ENCODE measurements at places on chromosomes 13 and 19.

GRCh38 chr13:66312312-66313087, 917.6 kb downstream of the PCDH9 start:
- peak overlapping the region; percentile 90 for H3K27ac ChIP-seq
- H3K4me3 ChIP-seq = peak overlapping the region; percentile 31
- peak; percentile 61 for DNase-seq
- no peaks in the 10 kb centered on the region for H3K36me3 ChIP-seq

DNA sequence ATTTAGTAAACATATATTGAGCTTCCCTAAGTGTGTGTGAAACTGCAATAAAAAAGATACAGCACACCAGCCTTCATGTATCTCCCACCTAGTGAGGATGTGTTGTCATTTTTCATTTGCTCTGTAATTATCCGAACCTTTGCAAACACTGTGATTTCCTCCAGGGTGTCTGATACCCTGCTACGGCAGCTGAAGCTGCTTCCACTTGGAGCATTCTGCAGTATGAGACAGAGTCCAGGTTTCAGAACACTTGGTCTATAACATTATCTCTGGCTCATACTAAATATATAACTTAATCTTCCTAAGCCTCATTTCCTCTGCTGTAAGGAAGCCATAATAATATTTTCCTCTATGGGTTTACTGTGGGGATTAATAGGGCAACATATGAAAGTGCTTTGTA, 1338.1 kb upstream of the SLC10A2 start:
- H3K27ac ChIP-seq = no peak overlapping the region
- no peak overlapping the region for H3K4me3 ChIP-seq
- no peak for DNase-seq
- H3K4me1 ChIP-seq = no peaks in the 10 kb centered on the region
- H3K36me3 ChIP-seq = no peaks in the 10 kb centered on the region

DNA sequence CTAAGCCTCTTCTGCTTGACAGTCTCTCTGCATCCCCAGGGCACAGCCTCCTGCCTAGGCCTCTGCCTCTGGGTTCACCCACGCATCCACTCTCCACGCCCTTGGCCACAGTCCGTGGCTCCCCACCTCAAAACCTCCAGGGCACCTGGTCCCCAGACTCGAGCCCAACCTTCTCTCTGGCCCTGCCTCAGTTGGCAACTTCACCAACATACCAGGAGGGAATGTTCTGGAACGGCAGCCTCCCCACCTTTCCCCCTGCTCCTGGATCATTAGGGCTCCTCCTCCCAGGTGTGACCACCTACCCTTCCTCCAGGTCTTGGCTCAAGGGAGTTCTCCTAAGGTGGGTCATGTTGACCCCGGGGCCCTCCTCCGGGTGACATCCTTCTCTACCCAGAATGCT, 69.1 kb downstream of the SOX1 start:
- no peak for DNase-seq
- no peaks in the 10 kb centered on the region for H3K4me1 ChIP-seq
- no peaks in the 10 kb centered on the region for H3K36me3 ChIP-seq
- H3K4me3 ChIP-seq = no peak overlapping the region

GRCh38 chr13:30841154-30841553, 64.9 kb upstream of the MEDAG start:
- no peaks in the 10 kb centered on the region for H3K27me3 ChIP-seq
- no peak for DNase-seq
- H3K4me1 ChIP-seq = peaks cover 10% of the 10 kb centered on the region
- no peaks in the 10 kb centered on the region for H3K36me3 ChIP-seq

GRCh38 chr19:48760504-48761205, 5.3 kb downstream of the FGF21 start:
- H3K4me3 ChIP-seq = no peak overlapping the region
- no peaks in the 10 kb centered on the region for H3K27me3 ChIP-seq
- H3K4me1 ChIP-seq = no peaks in the 10 kb centered on the region
- no peak for DNase-seq
- no peak overlapping the region for H3K27ac ChIP-seq

DNA sequence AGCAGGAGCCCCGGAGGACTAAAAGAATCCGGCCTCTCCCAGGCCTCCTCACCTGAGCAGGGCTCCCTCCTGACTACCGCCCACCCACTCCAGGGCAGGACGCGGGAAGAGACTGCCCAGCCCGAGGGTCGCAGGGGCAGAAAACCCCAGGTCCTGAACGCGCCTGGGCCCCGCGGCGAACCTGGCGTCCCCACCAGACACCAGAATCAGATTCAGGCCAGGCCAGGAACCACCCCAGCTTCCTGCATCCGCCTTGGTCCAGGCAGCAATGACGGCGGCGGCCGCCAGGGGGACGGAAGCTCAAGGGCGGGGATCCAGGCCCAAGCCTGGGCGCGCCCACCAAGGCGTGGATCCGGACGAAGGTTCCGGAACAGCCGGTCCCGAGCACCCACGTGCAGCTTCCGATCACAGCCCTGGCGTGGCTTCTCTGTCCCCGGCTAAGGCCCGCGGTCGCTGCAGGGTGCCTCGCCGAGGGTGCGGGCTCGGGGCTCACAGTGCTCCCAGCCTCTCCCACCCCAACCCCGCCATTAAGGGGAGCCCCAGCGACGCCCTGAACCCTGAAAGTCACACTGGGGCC, 3.6 kb downstream of the LGALS7 start:
- DNase-seq = no peak
- peaks cover 4% of the 10 kb centered on the region for H3K4me1 ChIP-seq
- H3K27me3 ChIP-seq = no peaks in the 10 kb centered on the region
- H3K4me3 ChIP-seq = no peak overlapping the region

GRCh38 chr13:80083853-80084676, 256.9 kb downstream of the SPRY2 start:
- peaks cover 15% of the 10 kb centered on the region for H3K4me1 ChIP-seq
- H3K27ac ChIP-seq = peak overlapping the region; percentile 69
- DNase-seq = peak; percentile 12
- H3K27me3 ChIP-seq = no peaks in the 10 kb centered on the region

- H3K4me3 ChIP-seq = no peak overlapping the region
- no peak overlapping the region for H3K27ac ChIP-seq
- no peak for DNase-seq
- peaks cover 2% of the 10 kb centered on the region for H3K27me3 ChIP-seq
Observed at GRCh38 chr13:112931028-112931934, 37.7 kb upstream of the MCF2L start.

- H3K4me1 ChIP-seq = no peaks in the 10 kb centered on the region
- DNase-seq = no peak
- H3K27ac ChIP-seq = no peak overlapping the region
- H3K27me3 ChIP-seq = no peaks in the 10 kb centered on the region
Observed at GRCh38 chr13:64765636-64766035, 2464.5 kb downstream of the PCDH9 start.

DNA sequence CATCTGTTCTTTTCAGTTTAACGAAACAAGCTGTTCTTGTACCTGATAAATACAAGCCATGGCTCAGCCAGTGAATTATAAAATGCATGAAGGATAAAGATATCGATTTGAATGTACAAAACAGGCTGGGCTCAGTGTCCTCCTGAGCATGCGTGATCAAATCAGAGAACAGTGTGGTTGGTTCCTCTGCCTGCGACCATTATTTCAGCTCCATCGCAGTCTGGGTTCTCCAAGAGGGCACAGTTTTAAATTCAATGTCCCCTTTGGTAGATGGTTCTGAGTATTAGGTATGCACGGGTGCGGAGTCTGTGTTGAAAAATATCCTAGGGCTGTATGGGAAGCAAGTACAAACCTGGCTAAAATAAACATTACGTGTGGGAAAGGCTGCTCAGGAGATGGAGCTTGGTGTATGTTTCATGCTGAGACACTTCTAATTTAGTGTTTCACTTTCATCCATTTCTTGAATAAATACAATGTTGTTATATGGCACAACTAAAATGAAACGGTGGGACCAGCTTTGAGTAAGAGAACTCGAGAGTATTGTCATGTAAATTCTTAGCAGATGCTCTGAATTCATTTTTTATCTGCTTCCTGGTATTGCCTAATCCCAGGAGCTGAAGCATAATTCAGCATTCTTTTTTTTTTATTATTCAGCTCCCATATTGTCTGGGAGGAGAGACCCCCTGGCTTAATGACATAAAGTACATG, 458.7 kb downstream of the MYO16 start:
- no peaks in the 10 kb centered on the region for H3K36me3 ChIP-seq
- no peak overlapping the region for H3K27ac ChIP-seq

GRCh38 chr19:47350630-47351029, 1.5 kb downstream of the DHX34 start:
- no peak overlapping the region for H3K4me3 ChIP-seq
- peaks cover 8% of the 10 kb centered on the region for H3K36me3 ChIP-seq
- no peak overlapping the region for H3K27ac ChIP-seq
- no peak for DNase-seq

DNA sequence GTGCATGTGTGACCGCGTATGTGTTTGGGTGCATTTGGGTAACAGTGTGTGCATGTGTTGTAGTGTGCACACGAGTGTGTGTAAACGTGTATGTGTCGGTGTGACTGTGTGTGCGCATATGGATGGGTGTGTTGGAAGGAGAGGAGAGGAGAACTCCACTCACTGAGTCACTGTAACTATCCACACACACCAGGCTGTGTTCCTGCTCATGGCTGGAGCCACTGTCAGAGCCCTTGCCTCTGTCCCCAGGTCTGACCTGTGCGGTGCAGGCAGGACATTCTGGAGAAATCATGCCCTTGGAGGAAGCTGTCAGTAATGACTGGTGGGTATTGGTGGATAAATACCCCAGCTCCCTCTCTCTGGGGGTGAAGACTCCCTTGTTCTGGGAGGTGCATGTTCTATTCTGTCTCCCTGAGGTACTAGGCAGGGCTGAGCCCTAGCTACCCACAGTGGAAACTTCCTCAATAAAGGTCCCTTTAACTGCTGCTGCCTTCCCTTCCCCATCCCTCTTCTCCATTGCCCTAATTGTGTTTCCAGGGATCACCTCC, 48.4 kb downstream of the CYP4F22 start:
- no peak overlapping the region for H3K27ac ChIP-seq

- no peaks in the 10 kb centered on the region for H3K4me1 ChIP-seq
- peaks cover 7% of the 10 kb centered on the region for H3K27me3 ChIP-seq
- no peak for DNase-seq
- no peak overlapping the region for H3K4me3 ChIP-seq
- H3K27ac ChIP-seq = no peak overlapping the region
Observed at GRCh38 chr19:41548954-41549688, 26.8 kb upstream of the CEACAM21 start.

- H3K36me3 ChIP-seq = no peaks in the 10 kb centered on the region
- no peaks in the 10 kb centered on the region for H3K27me3 ChIP-seq
- H3K27ac ChIP-seq = no peak overlapping the region
- H3K4me1 ChIP-seq = no peaks in the 10 kb centered on the region
Observed at GRCh38 chr19:15562861-15563260, 52.2 kb upstream of the CYP4F8 start.

DNA sequence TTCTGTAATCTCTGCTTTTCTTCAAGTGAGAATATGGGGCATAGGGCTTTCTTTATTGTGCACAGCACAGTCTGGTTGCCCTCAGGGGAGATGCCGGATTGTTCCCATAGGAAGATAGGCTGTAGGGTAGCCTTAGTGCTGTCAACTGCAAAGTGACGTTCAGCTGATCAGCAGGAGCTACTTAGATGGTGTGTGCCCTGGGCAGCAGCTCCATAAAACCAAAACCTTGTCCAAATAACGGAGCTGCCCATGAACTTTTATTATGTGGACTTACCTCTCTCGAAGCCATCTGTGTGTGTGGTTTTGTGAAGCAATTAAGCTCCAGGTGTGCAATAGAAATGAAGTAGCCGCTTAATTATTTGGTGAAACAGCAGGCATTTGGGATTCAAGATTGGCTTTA, 120.0 kb upstream of the RNF113B start:
- H3K27me3 ChIP-seq = no peaks in the 10 kb centered on the region
- no peak overlapping the region for H3K4me3 ChIP-seq
- no peak overlapping the region for H3K27ac ChIP-seq
- DNase-seq = no peak
- peaks cover 13% of the 10 kb centered on the region for H3K4me1 ChIP-seq

DNA sequence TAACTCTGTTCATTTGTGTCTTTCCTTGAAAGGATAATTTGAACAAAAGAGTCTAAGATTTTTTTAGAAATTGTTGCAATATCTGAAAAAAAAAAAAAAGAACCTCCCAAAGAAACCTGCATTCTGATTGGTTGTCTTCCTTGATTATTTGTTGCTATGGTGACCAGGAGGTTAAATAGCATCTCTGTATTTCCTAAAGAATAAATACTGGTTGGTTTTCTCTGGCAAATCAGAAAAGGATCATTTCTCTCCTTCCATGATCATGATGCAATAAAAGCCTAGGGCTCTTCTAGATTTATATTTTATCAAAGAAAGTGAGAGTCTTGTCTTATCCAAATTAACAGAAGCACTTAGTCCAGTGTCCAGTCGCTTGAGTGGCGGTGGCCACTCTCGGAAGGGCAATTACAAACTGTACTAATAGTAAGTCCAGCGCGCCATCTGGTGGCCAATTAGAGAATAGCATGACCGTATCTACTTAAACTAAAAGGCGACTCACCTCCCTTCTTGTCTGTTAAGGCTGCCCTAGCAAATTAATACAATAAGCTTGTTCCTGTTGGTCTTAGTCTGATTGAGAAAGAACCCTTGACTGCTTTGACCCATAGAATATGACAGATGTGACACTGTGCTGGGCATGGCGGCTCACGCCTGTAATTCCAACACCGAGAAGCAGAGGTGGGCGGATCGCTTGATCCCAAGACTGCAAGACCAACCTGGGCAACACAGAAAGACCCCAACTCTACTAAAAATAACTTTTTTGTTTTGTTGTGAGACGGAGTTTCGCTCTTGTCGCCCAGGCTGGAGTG, 47.0 kb upstream of the PNMA8B start:
- H3K36me3 ChIP-seq = no peaks in the 10 kb centered on the region
- no peak overlapping the region for H3K27ac ChIP-seq
- H3K4me3 ChIP-seq = no peak overlapping the region

DNA sequence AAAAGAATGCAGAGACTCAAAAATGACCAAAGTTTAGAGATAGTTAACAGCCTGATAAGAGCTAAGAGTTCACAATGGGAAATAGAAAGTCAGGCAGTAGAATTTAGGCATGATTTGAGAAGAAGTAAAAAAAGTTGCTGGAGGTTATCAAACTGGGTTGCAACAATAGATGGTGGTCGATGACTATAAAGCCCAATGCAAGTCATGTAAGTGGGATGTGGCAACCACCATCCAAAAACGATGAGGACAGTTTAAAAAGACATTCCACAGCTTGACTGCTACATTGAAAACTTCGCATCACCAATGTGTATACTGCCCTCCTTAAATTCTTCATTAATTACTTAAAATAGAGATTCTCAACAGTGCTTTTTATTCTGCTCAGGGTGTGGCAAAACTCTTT, 19.7 kb downstream of the ELF1 start:
- H3K4me3 ChIP-seq = no peak overlapping the region
- H3K4me1 ChIP-seq = peaks cover 10% of the 10 kb centered on the region
- H3K27me3 ChIP-seq = no peaks in the 10 kb centered on the region
- no peak overlapping the region for H3K27ac ChIP-seq
- no peaks in the 10 kb centered on the region for H3K36me3 ChIP-seq
